ENCODE measurements at places on chromosomes 2 and 18. TPM values are rescaled to one million over a fixed set of nuclear protein-coding genes. Genes with fewer than 3 reads are reported as not detected.

DNA sequence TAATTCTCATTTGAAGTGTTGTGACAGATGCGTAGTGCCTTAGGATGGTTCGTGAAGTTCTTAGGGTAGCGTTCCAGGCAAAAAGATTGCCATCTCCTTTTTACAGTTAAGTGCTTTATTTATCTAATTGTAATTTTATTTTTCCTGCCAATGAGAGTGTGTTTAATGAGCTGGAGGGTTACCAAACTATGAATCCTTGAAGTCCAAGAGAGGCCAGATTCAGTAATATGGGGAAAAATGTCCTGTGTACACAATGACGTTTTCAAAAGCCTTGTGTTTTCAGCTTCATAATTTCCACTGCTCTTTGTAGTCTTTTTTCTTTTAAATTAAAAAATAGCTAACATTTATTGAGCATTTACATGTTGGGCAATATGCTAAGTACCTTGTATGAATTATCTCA, 23.8 kb downstream of the ACYP2 start:
- no peak for DNase-seq

DNA sequence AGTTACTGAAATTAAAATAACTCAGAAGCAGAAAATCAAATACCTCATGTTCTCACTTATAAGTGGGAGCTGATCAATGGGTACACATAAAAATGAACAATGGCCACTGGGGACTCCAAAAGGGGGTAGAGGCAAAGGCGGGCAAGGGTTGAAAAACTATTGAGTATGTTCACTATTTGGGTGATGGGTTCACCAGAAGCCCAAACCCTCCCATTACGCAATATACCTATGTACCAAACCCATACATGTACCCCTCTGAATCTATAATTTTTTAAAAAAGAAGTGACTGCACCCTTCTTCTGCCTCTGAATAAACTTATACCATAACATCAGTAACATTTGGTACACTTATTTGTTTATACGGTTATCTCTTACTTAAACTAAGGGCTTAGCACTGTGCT, 119.4 kb downstream of the ZRANB3 start:
- DNase-seq, result no peak

DNA sequence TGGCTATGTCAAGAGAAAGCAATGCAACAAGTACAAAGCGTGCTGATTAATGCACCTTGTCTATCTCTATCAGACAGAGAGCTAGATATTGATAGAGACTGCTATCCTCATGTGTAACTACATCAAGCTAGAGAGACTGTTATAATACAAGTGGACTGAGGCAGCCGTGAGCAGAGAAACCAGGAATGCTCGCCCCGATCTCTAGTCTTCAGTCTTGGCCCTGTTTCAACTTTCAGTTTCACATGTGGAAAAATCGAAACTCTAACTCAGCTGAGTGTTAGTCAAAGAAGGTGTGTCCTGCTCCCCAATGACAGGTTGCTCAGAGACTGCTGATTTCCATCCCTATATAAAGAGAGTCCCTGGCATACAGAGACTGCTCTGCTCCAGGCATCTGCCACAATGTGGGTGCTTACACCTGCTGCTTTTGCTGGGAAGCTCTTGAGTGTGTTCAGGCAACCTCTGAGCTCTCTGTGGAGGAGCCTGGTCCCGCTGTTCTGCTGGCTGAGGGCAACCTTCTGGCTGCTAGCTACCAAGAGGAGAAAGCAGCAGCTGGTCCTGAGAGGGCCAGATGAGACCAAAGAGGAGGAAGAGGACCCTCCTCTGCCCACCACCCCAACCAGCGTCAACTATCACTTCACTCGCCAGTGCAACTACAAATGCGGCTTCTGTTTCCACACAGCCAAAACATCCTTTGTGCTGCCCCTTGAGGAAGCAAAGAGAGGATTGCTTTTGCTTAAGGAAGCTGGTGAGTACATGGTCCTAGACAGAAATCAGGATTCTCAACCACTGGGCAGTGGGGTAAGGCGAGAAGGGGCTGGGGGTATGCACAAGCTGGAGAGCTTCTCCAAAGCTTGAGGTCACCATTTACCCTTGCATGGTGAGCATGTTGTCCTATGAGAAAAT, at the start of gene RSAD2:
Gene RSAD2, plus strand, starts transcription at position 376 of the 903 bp plus-strand sequence. Its CDS starts 24 bp downstream, at position 400.
- DNase-seq, result peak; percentile 52

DNA sequence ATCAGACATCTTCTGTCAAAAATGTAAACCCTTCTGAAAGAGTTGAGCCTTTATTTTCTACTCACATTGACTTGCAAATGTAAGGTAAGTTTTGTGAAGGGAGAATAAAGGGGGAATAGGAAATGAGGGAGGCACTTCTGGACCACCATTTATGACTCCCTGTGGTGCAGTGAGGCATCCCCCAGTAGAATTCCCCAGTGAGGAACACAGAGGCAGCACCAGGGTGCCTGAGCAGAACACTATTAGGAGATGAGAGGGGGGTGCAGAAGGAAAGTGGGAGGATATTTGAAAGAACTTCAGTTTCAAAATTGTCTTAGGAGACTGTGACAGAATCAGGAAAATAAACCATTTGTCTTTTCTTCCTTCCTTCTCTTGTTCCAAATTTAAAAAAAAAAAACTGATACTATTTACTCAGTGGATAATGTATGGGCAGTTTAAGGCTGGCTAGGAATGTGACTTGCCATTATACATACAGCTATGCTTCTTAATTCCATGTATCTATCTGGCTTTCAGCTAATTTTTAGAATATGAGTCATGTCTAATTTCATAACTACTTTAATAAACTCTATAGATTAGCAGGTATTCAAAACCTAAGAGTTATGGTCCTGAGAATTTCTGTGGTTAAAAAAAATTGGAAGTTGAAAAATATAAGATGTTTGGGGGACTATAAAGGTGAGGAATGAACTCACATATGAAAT, 478.1 kb upstream of the CHAC2 start:
- DNase-seq, result no peak

- no peak for DNase-seq
These were observed 27.7 kb downstream of the SERPINB8 start for GRCh38 chr18:63997606-63998005.

- no peak for DNase-seq
These were observed 73.7 kb downstream of the PDK1 start for GRCh38 chr2:172629586-172629985.

DNA sequence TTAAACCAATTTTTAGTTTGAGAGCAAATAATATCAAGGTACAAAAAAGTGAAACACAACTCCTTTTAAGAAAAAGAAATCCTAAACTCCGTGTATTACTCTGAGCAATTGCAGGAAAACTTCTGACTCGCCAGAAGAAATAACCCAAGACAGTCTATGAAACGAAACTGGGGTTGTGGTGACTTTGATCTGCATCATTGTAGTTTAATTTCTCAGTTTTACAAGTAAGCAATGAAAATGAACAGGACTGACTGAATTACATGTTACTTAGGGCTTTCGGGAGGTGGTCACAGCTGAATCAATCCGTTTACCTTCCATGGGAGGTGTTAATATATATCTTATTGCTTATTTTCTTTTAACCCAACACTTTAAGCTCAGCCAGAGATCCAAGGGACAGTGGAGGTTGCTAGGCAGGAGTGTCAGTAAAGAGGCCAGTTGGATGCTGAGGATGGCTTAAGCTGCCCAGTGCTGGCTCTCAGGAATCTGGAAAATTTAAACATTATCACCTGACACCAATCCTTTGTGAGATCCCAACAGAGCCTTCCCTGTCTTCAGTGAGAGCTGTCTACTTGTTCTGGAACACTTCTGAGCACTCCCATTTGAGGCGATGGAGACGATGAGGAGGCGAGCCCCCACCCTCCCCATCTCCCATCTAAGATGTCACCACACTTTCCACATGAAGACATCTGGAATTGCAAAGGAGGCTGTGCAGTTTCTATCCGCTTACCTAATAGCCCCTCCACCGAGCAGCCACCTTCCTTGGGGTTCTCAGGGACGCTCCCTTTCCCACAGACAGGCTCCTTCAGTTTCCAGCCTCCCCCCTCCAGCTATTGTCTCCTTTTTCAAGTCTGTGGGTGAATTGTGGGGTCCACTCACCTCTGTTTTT, 3.6 kb upstream of the RAB31 start:
- no peak for DNase-seq

DNA sequence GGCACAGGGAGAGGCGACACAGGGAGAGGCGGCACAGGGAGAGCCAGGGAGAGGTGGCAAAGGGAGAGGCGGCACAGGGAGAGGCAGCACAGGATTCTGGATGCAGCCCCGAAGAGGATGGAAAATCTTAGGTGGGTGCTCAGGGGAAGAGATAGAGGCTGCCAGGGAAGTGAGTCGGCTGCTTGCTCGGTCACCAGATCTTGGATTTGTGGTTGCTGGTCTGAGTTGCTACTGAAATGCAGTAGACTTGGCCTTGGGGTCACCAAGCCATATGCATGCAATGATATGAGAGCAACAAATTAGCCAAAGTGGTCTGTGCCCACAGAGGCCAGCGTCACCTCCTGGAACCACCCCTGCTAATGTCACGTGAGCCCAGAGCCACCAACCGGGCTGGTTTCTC, 117.2 kb upstream of the SALL3 start:
- DNase-seq, result no peak

DNA sequence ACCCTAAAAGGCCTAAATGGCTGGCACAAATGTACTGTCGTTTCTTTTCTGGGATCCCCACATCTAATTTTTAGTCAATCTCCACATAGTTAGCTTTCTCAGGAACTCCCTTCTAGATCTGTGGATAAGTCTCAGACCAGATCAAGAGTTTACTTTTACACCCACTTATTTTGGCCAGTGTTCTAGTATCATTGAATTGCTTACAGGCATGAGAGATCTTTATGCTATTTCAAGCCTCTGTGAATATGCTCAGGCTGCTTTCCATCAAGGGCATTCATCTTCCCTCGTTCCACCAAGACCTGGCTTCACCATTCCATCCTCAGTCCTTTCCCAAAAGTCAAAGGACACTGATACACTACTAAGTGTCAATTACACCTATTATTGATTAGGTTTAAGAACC, 27.8 kb upstream of the SCN1A start:
- DNase-seq, result no peak

- DNase-seq, result no peak
These were observed 482.0 kb downstream of the TSN start for GRCh38 chr2:122237450-122237849.

DNA sequence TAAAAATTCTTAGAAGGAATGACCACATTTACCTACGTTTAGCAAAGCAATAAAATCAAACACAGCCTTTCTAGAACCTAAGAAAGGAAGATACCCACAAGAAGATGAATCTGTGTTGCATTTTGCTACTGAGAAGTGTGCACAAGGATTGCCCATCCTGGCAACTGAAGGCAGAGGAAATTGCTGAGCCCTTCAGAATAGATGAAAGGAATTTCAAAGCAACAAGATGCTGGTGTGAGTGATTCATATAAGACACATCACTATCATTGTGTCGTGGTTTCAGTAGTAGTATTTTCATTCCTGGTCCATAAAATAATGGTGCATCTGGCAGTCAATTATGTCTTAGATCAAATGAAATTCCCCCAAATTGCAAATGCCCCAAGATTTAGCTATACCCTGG, 48.4 kb upstream of the ANKRD44 start:
- no peak for DNase-seq

DNA sequence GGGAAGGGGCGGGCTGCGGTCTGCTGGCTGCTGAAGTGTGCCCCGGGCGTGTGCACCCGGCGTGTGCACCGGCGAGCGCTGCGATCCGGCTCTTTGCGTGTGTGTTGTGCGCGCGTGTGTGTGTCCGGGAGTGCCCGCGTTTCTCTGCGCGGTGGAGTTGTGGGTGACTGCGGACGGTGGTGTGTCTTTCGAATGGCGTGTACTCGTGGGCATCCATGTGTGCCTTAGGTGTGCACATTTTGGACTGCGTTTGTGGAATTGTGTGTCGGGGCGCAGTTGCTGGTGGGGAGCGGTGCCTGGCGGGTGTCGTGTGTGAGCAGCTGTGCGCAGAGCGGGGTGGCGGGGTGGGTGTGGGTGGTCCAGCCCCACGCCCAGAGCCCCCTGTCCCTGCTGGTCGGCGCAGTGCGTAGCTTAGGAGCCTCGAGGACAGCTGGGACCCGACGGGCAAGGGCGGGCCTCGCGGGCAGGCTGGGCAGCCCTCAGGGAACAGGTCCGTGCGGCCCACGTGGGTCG, 533 bp downstream of the HPCAL1 start:
- no peak for DNase-seq

DNA sequence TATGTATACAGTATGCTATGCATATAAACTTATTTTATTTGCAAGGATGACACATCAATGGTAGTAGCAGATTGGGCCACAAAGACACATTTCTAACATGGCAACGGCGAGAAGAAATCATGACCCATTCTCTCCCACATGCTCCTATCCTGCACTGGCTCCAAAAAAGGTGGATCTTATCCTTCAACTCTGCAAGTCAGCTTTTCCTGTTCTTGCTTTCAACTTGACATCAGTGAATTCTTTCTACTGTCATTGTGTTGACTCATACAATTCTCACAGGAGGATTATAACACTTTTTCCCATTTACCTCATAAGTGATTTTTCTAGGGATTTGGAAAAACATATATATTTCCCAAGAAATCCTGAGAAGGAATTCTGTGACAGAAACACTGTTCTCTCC, 53.1 kb downstream of the ACVR1 start:
- DNase-seq, result no peak

DNA sequence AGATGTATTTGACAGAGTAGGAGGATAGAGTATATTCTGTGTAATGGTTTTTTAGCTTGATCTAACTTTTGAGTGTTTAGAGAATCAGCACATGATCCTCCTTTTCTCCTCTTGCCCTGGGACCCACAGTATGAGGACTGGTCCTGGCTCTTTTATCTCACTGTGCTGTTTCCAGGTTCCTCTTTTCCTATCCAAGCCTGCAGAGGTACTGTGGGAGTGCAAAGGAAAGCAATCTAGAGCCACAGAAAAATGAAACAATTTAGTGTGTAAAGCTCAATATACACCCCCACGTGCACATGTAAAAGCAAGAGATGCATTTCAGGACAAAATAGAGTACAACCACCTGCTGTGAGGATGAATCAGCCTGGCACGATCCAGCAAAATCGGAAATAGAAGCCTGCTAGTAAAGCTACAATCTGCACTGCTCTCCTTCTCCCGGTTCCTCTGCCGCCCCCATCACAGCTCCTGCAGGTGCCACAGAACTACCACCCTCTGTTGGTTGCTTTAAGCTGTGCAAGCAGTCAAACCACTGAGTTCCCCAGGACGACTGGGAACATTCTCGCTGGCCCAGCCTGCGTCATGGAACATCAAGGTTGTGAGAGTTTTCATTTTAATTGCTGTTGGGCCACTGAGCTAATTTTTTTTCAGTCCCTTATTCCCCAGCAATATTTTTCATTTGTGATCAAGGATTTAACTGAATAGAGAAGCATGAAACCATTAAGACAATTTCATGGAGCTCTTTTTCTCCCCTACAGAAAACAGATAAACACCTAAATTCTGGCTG, 47.8 kb upstream of the MAPRE3 start:
- DNase-seq, result peak; percentile 71

- DNase-seq, result no peak
These were observed 12.5 kb upstream of the PLEKHM3 start for GRCh38 chr2:208037564-208038487.

Gene CYP27A1
- total RNA-seq, result 0.16 TPM

Gene CAVIN2
- total RNA-seq, result not detected

Gene PKDCC
- not detected for total RNA-seq

Gene SLC35G4
- not detected for total RNA-seq

Gene SERPINB13
- total RNA-seq, result not detected

Gene MAB21L4
- total RNA-seq, result not detected

Gene TEX44
- total RNA-seq, result not detected

Data from activated CD4-positive, alpha-beta T cell treated with anti-CD3 and anti-CD28 coated beads for 36 hours (primary cell).